ENCODE measurements at places on chromosomes 7 and 10. TPM values are rescaled to one million over a fixed set of nuclear protein-coding genes. Genes with fewer than 3 reads are reported as not detected.
A peak's percentile ranks its signal among the peaks of the same experiment; 100 is the strongest.

GRCh38 chr7:35971133-35971891, 170.5 kb downstream of the SEPTIN7 start:
- DNase-seq = peak; percentile 36

GRCh38 chr10:60099998-60100747, 193.8 kb upstream of the CCDC6 start:
- DNase-seq = peak; percentile 37

Gene PNLIPRP2
- polyA plus RNA-seq = not detected

GRCh38 chr7:636396-636795, 90.1 kb upstream of the DNAAF5 start:
- DNase-seq = no peak

Gene CRPPA
- polyA plus RNA-seq = 0.15 TPM

Gene NAT16
- 0.64 TPM for polyA plus RNA-seq

- DNase-seq = no peak
Measured at GRCh38 chr10:133176546-133176945, 16.5 kb downstream of the KNDC1 start.

Gene VPS37D
- polyA plus RNA-seq = 5.7 TPM

GRCh38 chr10:48284002-48284546, 9.6 kb upstream of the FRMPD2 start:
- DNase-seq = no peak

DNA sequence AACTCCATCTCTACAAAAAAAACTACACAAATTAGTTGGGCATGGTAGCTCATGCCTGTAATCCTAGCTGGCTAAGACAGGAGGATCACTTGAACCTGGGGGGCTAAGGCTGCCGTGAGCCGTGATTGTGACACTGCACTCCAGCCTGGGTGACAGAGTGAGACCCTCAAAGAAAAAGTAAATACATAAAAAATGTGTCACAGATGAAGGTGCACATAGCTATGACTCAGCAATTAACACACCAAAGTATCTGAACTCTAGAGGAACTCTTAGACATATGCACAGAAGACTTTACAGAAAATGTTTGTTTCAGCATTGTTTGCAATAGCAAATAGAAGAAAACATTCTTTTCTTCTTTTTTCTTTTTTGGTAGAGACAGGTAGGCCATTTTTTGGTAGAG, 8.3 kb downstream of the C10orf62 start:
- DNase-seq = no peak

Gene ACSM6
- not detected for polyA plus RNA-seq

DNA sequence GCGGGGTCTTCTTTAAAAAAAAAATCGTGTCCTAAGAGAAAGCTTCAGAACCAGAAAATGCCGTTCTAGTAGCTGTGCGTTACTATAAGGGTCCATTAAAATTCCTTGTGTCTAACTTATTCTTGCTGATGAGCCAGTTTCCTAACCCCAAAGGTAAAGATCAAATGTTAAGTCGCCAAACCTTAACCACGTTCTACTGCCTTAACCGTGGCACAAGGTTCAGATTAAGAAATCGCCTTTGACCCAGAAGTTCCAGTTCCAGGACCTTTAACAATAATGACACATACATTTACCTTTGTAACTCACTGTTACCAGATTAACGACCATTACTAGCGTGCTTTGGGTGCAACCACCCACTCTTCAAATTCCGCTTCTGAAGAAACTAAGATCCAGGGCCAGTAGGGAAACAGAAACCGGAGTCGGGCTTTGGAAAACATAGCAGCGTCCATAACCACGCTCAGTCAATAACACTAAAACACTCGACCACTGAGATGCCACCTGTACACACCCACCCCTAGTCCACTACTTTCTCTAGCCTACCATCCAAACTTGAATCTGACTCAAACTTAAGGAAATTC, 620 bp downstream of the BET1 start:
- no peak for DNase-seq

Gene HYAL4
- polyA plus RNA-seq = not detected

DNA sequence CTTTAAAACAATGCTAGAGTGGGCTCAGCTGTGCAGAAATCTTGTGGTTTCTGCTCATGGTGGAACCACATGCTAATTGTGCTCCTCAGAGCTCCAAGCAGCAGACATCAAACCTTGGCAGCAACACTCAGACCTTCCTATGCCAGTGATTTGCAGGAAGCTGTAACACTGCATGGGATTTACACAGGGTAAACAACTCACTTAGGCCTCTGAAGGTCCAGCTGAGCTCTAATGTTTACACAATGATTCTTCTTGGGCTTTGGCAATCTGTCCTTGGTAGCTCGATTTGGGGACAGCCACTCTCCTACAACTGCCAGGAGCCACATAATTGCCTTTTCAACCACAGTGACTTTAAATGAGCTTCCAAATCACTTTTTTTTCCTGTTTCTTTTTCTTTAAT, 97.7 kb upstream of the PDLIM1 start:
- DNase-seq = no peak

Gene AOC1
- polyA plus RNA-seq = not detected

DNA sequence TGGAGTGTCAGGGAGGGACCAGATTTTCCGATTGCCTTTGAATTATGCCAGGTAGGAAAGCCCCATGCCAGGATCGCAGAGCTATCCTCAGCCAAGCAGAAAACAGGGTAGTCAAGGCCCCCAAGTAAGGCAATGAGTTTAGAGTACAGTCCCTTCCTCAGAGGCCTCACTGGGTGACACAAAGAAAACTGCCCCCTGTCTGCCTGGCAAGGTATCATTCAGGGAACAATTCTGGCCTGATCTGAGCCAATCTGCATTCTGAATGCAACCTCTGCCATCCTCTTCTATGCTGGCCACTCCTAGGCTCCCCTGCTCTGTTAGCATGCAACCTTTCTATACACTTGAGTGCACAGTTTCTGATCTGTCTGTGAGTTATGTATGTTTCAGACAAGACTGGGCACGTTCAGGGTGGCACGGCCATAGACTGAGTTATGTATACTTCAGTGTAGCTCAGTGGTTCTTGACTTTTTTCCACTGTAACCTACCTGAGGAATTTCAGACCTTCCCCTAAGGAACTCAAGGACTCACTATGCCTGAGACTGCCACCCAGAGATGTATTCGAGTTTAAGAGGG, 336.8 kb downstream of the PLXNA4 start:
- DNase-seq = no peak

Gene AKR1C4
- not detected for polyA plus RNA-seq

Gene IKZF1
- not detected for polyA plus RNA-seq

Gene C10orf53
- polyA plus RNA-seq = not detected

Gene WAC
- 31.1 TPM for polyA plus RNA-seq

Gene GBX1
- not detected for polyA plus RNA-seq

- no peak for DNase-seq
Measured at GRCh38 chr7:72176875-72177274, 235.3 kb downstream of the CALN1 start.

DNA sequence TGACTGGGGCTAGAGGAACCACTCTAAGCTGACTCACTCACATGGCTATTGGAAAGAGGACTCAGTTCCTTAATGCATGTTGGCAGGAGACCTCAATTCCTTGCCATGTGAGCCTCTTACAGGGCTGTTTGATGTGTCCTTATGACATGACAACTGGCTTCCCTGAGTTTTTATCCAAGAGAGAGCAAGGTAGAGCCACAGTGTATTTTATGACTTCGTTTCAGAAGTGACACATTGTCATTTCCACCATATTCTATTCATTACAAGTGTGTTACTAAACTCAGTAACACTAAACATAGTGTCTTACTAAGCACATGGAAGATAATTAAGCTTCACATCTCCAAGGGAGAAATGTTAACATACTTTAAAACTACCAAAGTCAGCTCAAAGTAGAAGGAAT, 98.2 kb downstream of the ZNF777 start:
- DNase-seq = no peak

DNA sequence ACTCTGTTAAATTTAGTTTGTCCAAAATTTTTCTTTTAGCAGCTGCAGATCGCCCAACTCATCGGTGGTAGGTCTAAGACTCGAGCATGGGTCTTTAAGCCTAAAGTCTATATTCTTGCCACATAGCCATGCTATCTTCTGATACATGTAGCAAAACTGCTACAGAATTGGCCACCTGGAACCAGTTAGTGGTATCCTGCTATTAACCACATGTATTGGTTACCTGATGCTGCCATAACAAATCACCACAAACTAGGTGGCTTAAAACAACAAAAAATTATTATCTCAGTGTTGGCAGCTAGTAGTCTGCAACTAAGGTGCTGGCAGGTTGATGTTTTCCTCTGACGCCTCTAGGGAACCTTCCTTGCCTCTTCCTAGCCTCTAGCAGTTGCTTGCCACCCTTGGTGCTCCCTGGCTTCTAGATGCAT, 96.7 kb upstream of the PIK3CG start:
- DNase-seq = no peak

DNA sequence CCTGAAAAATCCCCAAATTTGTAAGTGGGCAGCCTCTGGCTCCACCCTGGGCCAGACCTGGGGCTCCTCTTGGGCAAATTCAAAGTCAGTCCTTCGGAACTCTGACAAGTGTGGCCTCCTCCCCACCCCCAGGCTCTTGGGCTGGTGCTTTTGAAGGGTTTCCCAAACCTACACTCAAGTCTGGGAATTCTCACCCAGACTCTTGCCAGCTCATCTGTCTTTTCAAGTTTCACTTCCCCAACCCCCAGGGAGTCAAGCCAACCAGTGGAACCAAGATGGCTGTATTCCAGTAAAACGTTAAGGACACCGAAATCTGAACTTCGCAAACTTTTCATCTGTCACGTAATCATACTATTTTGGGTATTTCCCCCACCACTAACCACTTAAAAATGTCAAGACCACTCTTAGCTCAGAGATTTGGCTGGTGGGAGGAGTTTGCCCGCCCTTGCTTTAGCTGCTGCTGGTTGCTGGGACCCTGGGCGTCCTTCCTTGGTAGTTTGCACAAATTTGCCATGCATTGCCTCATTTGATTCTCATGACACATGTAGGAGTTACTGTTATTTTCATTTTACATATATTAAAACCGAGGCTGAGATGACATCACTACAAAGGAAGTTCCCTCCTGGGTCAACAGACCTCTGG, 1.7 kb upstream of the MYO1G start:
- DNase-seq = no peak

DNA sequence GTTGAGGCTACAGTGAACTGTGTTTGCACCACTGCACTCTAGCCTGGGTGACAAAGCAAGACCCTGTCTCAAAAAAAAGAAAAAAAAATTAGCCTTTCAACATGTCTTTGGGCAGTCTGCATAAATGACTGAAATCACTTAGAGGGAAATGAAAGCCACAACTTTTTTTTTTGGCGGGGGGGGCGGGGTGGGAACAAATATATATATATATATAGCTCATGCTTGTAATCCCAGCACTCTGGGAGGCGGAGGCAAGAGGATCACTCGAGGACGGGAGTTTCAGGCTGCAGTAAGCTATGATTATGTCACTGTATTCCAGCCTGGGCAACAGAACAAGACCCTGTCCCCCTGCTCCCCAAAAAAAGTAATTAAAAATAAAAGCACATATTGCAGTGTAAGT, 23.4 kb upstream of the MICU1 start:
- DNase-seq = no peak

DNA sequence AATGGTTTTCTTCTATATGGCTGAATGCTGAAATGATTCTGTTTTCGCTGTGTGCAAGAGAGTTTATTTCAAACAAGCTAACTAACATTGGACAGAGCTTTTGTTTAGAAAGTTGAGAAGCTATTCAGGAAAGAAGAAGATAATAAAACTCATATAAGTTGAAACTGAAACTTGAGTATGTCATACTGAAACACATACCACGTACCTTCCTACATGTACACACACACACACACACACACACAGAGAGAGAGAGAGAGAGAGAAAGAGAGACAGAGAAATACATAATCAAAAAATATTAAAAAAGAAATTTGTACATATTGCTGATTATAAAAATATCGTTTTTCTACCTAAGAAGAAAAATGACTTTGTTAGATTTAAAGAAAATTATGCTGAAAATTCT, 561.9 kb upstream of the KCND2 start:
- no peak for DNase-seq
